Stimulated activated CD8-positive, alpha-beta memory T cell treated with anti-CD3 and anti-CD28 coated beads, Interleukin-15, amount 100 ng/mL, for 24 hours (primary cell): ENCODE measurements at places on chromosomes 7 and 10.

GRCh38 chr7:82210416-82211184 is 233.0 kb downstream of the CACNA2D1 start:
- DNase-seq = no peak

DNA sequence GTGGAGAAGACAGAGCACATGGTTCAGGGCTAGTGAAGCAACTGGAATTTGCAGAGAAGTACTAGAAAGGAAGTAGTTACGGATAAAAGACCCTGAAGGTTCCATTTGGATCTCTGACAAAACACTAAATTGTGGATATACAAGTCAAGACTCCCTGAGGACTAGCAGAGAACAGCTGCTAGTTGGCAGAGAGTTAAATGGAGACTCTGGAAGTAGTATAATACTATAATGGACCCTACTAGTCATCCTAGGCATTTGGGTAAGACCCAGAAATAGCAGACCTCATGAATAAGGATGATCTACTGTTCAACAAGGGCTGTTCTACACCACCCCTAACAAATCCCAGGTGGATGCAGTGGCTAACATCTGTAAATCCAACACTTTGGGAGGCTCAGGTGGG is 19.1 kb downstream of the MCMBP start:
- no peak for DNase-seq

GRCh38 chr7:158125091-158125490 is 462.5 kb downstream of the PTPRN2 start:
- DNase-seq = no peak

DNA sequence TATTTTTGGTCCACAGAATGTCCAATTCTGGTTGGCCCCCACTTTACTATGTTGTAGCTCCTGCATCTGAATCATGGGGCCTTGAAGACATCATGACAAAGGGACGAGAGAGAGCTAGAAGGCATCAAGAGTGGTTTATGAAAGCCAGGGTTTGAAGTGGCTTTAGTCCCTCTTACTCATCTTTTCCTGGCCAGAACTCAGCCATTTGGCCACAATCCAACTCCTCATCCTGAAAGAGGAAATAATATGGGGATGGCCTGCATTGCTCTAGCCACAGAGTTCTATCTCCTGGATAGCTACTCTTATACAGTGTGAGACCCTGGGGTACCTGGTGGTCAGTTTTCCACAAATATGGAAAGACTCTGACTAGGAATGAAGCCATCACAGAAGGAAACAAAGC is 418.9 kb downstream of the XPNPEP1 start:
- no peak for DNase-seq

DNA sequence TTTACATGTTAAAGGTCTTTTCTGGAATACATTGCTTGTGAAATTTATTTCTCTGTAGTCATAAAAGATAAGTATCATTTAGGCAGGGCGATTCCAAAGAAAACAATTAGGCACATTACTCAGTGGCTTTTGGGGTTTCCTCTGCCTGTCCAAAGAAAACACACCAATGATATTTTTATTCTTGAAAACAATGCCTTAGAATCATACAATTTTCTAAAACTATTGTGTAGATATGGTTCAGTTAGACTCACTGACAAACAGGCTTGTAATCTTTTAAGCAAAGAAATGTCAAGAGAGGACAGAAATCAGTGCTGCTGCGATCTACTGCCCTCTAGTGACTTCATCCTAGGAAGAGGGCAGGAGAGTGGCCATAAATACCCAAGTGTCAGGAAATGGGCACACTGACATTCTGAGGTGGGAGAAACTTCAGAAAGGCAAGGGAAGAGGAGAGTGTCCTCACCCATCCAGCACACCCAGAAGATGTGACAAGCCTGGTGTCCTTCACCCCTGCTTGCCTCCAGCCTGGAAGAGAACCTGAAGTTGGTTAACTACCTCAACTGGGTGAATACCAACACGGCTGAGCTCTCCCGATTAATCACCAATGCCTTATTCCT is 120.5 kb downstream of the GALNT11 start:
- no peak for DNase-seq

GRCh38 chr7:119090851-119091250 is 866.3 kb downstream of the ANKRD7 start:
- no peak for DNase-seq

- DNase-seq = no peak
These were observed 9.5 kb downstream of the STK32C start for GRCh38 chr10:132298038-132298881.

GRCh38 chr7:80921130-80921529 is 2.3 kb upstream of the SEMA3C start:
- no peak for DNase-seq

GRCh38 chr7:100964630-100965029 is 4.7 kb upstream of the MUC12 start:
- DNase-seq = no peak

DNA sequence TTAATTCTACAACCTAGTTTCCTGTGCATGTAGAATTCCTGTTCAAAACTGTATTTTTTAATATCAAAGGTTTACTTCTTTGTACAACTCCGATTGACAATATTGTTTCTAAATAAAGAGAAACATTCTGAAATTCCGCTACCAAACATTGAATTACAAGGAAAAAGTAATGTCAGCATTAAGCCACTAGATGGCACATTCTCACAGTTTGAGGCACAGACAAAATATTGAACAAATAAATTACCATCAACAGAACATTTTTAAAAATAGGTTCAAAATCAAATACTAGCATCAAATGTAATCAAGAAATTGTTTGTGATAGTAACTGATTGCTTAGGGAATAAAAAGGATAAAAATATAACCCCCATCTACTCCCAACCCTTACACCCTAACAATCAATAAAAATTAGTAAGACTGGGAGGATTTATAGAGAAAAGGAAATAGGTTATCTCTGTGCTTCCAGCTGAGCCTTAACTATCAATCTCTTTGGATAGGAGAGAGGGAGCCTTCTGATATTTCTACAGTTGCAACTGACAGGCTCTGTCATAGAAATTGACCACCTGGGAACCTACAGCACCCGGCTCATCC is 86.6 kb upstream of the C7orf33 start:
- DNase-seq = no peak

DNA sequence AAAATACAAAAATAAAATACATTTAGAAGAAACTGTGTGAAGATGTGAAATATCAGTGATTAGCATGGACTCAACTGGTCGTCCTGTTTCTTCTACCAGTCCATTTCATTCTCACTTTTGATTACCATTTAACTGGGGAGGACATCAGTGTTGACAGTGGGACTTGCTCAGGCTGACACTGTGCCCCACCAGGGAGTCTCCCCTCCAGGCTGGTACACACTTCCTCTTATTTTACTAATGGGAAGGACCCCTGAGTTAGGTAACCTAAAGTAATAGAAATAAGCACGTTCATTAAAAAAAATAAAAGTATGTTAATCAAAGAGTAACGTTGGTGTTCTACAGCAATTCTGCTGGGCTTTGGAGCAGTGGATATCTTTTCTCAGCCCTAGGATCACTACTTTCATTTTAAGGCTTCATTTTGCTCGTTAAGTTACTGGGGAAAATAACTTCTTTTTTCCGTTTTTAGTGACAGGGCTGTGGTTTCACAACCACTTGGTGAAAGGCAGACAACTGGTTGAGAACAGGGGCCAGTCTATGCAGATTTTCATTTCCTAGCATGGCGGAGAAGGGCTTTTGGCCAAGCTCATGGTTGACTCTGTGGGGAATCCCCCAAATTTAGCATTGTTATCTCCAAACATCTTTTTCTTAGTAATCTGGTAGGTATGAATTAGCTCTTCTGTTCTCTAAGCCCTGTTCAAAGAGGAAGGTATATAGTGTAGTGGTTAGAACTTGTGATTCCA is 2.1 kb downstream of the SNX10 start:
- DNase-seq = no peak

- no peak for DNase-seq
These were observed 130.9 kb upstream of the MKLN1 start for GRCh38 chr7:131196803-131197202.
